ENCODE measurements at places on chromosomes 12 and 14.

- DNase-seq = no peak
Observed at GRCh38 chr14:71497645-71498086, 434.6 kb upstream of the RGS6 start.

DNA sequence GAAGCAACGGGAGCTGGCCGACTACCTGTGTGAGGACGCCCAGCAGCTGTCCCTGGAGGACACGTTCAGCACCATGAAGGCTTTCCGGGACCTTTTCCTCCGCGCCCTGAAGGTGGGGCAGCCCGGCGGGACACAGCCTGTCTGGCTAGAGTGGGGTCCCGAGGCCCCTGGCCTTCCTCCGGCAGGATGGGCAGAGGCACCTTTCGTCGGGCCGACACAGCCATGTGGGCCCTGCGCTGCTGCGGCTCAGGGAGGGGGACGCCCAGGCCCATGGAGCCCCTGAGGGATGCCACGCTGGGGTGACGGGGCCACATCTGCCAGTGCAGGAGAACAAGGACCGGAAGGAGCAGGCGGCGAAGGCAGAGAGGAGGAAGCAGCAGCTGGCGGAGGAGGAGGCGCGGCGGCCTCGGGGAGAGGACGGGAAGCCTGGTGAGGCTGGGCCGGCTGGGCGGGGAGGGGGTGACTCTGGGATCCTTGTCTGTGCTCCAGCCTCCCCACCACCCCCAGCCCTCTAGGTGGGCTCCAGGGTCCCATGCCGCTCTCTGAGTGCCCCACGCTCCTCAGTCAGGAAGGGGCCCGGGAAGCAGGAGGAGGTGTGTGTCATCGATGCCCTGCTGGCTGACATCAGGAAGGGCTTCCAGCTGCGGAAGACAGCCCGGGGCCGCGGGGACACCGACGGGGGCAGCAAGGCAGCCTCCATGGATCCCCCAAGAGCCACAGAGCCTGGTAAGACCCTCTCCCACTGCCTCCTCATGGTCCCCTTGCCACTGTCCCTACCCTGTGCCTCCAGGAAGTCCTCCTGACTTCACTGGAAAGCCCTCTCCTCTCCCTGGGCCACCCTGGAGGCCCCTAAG, 10.9 kb upstream of the ADSS1 start:
- DNase-seq = no peak

- no peak for DNase-seq
Observed at GRCh38 chr12:26148291-26148690, 23.5 kb upstream of the BHLHE41 start.

GRCh38 chr12:128743916-128744315, 79.8 kb downstream of the SLC15A4 start:
- no peak for DNase-seq

GRCh38 chr14:74574090-74574433, 38.0 kb downstream of the LTBP2 start:
- DNase-seq = no peak

DNA sequence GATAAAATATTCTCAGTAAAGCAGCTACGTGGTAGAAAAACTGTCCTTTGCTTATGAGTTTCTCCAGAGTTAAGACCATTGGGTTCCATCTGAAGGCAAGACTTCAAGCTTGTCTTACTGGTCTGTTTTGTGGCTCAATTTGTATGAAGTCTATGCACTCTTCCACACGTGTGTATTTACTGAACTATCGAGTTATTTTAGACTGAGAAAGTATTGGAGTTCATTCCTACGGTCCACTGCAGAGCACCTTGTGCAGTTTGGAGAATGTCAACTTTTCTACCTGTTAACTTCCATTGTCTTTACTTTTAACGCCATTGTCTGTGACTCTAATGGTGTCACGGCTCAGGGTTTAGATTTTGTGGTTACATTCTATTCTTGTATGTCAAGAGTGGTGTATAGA, 3.7 kb downstream of the HIF1A start:
- DNase-seq = no peak

Measured in omental fat pad (tissue), 4 donors.